ENCODE measurements at places on chromosomes 3 and 15.

DNA sequence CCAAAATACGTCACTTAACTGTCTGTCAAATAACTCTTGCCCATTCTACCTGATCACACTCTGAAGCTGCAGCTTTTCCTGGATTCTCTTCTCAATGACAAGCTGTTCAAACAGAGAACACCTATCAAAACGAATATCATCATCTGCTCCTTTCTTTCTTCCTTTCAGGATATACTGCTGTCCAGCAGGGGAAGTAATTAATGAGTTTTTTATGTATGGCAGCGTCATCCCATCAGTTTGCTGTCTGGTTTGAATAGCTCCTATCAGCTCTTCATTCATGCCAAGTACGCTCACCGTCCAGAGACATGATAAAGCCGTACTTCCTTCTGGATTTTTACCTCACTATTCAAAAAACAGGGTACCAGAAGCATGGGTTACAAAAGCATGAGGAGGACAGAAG lies at the start of gene CHRM5:
Gene CHRM5, plus strand, starts transcription at position 274 of the 400 bp plus-strand sequence. CDS start 94,221 bp downstream, outside the sequence.
- DNase-seq = no peak

- DNase-seq = no peak
Measured at GRCh38 chr3:150371741-150372254, 36.3 kb upstream of the TSC22D2 start.

DNA sequence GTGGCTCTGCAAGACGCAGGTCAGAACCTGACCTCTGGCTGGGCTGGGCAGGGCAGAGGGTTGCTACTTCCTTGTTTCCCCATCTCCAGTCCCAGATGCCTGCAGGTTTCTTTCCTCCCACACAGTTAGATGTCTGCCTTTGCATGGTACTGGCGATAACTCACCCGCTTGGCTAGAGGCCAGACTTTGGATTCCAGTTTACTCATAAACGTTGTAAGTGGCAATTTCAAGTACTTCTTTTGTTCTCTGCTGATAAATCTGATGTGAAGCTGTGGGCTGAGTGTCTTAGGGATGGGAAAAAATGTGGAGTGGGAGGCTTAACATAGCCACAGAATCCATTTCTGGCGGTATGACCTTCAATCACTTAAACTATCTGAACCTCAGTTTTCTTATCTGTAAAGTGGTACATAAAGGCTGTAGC lies 194.2 kb downstream of the EBLN2 start:
- no peak for DNase-seq

- no peak for DNase-seq
Measured at GRCh38 chr3:151896246-151897012, 23.0 kb downstream of the SUCNR1 start.

DNA sequence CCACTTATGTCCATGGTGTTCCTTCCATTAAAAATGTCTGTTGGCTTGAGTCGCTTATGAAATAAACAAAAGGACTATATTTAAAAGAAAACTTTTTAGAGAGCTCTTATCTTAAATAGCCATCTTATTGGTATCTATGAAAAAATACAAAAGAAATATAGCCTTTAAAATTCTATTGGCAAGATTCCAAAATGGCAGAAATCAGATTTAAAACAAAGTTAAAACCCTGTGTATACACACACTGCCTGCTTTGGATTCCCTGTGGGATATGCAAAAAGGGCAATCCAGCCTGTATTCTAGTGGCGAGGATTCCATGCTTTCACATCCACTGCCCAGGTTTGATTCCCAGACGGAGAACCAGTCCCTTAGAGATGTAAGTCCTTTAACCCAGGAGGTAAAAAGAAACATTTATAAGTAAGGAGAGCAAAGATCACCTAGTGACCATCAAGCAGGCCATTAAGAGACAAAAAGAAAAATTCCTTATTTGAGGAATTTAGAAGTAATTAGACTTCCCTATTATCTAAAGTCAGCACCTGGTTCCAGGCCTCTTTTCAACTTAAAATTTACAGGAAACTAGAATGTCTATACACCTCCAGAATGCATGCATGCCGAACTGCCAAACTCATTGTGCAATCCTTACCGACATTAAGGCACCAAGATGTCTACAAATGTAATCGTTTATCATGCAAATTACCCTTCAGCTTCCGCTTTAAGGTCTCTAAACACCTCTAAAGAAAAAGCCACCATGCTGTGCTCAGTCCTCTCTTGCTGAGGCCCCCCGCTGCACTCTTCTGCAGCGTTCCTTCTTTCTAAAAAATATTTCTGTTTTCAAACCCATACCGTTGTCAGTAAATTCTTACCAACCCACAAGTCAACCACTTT lies 69.6 kb upstream of the STRIT1 start:
- DNase-seq = no peak

GRCh38 chr3:4734454-4734853 lies 241.3 kb downstream of the ITPR1 start:
- DNase-seq = no peak

- peak; percentile 10 for DNase-seq
Measured at GRCh38 chr3:157572559-157573270, 69.5 kb upstream of the VEPH1 start.

DNA sequence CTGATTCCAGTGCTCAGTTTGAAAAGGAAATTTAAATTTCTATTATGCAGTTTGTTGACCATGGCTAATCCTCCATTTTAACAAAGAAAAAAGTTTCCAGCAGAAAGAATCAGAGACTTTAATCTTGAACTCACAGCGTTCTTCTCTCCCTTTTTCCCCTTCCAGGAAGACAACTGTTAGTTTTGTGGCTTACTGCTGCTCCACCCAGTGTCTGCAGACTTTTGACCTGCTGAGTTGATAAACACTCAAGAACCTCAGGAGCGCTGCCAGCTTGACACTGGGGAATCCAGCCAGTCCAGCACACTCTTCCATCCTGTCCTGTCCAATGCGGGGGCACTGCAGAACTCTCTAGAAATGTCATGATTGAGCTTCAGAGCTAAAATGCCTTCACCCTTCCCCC lies 134.6 kb downstream of the LRRC28 start:
- no peak for DNase-seq

DNA sequence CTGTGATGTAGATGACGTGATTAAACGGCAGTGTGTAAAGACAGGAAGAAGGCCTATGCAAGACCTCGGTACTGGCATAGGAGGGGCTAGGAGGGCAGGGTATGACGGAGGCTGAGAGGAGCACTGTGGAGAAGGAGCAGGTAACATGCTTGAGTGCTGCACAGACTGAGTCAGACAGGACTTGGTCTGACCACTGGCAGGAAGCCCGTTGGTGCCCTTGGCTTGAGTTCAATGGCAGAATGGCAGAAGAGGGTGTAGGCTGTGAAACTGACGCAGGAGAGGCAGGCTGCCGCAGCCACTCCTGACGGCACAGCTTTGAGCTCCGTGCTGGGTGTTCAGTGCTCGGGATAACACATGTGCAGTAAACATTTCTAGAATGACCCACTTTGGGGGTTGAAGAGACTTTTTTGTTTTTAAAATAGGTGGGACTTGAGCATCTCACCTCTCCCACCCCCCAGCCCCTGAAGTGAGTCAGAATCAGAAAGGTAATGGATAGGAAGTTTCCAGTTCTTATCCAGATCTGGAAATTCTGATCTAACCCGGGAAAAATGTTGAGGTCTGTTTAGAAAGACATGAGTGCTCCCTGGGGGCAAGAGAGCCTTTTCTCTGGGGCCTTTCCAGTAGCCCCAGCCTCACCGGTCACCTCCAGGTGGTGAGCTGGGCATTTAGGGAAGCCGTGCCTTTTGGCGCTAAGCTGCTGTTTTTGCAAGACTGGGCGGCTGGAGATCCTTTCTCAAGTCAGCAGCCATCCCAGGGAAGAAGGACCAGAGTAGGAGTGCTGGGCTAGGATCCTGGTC lies 126.4 kb downstream of the RPLP1 start:
- DNase-seq = no peak

DNA sequence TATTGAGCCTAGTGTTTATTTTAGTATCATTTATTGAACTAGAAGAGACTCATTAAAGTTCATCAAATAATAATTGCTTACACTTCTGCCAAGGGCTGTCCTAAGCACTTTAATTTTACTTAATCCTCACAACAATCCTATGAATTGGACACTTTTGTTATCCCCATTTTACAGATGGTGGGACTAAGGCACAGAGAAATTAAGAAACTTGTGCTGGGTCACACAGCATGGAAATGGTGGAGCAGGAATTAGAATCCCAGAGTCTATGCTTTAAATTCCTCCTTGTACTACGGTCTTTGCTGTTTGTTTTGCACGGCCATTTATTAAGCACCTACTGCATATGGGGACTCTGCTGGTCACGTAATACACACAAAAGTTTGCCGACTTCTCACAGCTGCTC lies 7.9 kb downstream of the ATP2B2 start:
- DNase-seq = no peak

- no peak for DNase-seq
Measured at GRCh38 chr15:72202801-72203506, 5.4 kb upstream of the GRAMD2A start.

DNA sequence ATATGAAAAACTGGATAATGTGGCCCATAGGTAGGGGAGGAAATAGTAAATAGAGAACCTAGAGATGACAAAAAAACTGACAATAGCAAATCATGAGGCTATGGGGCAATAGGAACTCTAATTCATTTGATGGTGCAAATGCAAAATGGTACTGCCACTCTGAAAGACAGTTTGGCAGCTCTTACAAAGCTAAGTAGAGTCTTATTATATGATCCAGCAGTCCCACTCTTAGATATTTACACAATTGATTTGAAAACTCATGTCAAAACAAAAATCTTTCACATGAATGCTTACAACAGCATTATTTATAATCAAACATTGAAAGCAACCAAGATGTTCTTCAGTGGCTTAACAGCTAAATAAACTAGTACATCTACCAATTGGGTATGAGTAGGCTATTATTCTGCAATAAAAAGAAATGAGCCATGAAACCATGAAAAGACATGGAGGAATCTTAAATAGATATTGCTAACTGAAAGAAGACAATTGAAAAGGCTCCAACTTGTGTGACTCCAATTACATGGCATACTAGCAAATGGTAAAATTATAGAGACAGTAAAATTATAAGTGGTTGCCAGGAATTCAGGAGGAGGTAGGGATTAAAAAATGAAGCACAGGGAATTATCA lies 321.8 kb upstream of the STAC start:
- no peak for DNase-seq

GRCh38 chr3:42651248-42652091 lies 2.0 kb upstream of the ZBTB47 start:
- DNase-seq = no peak

DNA sequence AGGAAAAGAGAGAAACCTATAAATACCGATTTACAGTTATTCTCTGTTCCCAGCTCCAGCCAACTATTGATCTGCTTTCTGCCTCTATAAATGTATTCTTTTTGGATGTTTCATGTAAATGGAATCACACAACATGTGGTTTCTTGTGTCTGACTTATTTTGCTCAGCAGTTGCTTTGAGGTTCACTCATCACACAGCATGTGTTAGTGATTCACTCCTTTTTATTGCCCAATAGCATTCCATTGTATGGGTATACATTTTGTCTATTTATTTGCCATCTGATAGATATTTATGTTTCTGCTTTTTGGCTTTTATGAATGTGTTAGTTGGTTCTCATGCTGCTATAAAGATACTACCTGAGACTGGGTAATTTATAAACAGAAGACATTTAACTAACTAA lies 23.6 kb downstream of the CCR1 start:
- no peak for DNase-seq

DNA sequence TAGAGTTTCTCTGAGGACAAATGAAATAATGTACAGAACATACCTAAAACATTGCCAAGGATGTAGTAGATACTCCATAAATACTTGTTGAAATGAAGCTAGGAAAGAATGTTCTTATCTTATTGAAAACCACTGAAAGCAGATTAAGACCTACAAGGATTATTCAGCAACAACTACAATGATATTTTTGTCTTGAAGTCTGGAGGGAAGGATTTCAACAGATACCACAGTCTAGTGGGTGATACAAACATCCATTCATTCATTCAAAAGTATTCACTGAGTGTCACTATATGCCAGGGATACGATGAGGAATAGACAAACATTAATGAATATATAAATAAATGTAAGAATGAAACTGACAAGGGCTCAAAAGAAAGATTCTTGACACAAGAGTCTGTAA lies 74.7 kb upstream of the THBS1 start:
- DNase-seq = no peak

GRCh38 chr3:133821767-133822638 lies 16.4 kb downstream of the SRPRB start:
- DNase-seq = no peak

- DNase-seq = no peak
Measured at GRCh38 chr3:63557912-63558311, 94.6 kb upstream of the SNTN start.

DNA sequence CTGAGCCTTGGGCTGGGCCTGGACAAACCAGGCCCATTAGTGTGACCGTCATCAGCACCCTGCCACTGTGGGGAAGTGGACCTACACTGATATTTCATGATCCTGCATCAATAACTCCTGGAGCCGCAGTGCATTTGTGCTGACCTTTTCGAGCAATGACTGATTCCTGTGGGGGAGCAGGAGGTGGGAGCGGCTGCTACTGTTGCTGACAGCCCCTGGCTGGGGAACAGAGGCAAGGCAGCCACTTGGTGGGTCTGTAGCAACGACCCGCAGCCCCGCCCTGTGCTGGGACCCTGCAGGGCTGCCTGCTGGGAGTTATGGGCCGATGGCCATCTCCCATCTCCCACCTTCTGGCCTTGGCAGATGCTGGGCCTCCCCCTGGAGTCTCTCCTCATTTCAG lies 42.1 kb downstream of the CCDC33 start:
- DNase-seq = no peak

- DNase-seq = no peak
Measured at GRCh38 chr3:169285057-169286033, 378.2 kb downstream of the MECOM start.

- no peak for DNase-seq
Measured at GRCh38 chr15:89899295-89899945, 5.6 kb upstream of the AP3S2 start.

DNA sequence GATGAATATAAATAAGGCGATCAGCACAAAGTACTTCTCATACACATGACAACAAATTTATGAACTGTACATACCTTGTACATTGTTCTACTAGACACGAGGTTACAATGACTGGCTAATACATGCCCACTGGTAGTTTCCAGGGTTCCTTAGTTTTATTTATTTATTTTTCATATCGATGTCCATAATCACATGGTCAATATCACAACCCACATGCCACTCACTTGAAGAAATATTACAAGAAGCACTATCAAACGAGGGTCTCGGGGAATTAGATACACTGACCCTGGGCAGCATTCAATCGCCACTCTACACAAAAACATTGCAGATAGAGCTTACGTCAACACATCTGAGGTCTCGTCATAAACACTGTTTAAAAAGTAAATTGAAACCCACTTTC lies 21.2 kb upstream of the WNT5A start:
- DNase-seq = no peak

DNA sequence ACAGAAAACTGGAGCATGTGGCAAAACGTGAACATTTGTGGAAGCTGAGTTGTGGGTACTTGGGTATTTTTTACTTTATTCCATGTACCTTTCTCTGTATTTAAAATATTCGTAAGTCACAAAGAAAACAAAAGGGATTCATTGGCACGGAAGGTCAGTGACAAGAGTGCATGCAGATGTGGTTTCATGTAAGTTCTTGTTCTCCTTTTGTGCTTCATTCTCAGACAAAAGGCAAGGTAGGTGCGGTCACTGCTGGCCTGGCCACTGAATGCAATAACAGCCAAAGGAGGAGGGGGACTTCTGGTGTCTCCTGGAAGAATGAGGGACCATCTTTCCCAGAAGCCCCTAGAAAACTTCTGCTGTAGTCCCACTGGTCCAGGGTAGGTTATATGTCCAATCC lies 200.0 kb upstream of the TOPAZ1 start:
- no peak for DNase-seq

All from CD4-positive, alpha-beta memory T cell (primary cell).